Forelimb muscle (tissue), 1 donor: ENCODE measurements at places on chromosomes 11 and 22. TPM values are rescaled to one million over a fixed set of nuclear protein-coding genes. Genes with fewer than 3 reads are reported as not detected.

ZBTB16 gene
- 5.3 TPM for polyA plus RNA-seq

GNG3 gene
- 0.68 TPM for polyA plus RNA-seq

LRRC56 gene
- 7.3 TPM for polyA plus RNA-seq

NCAM1 gene
- polyA plus RNA-seq, result 132 TPM

CLMP gene
- polyA plus RNA-seq, result 12.0 TPM

KDM4D gene
- polyA plus RNA-seq, result 1.1 TPM

DNA sequence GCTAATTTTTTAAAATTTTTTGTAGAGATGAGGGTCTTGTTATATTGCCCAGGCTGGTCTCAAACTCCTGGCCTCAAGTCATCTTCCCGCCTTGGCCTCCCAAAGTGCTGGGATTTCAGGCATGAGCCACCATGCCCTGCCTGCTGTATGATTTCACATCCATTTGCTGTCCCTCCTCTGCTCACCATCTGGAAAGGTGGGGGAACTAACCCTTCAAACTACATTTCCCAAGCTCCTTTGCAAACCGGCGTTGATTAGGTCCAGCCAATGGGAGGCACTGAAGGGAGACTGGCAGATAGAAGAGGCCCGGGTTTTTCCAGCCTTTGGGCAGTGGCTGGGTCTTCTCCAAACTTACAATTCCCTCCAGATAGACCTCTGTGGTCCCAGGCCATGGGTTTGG lies 19.3 kb downstream of the RFPL1 start:
- DNase-seq, result no peak

- DNase-seq, result no peak
Observed at GRCh38 chr11:44221992-44222391, 87.9 kb downstream of the ALX4 start.

GRCh38 chr11:14634813-14635212 lies 8.8 kb upstream of the PDE3B start:
- no peak for DNase-seq

DNA sequence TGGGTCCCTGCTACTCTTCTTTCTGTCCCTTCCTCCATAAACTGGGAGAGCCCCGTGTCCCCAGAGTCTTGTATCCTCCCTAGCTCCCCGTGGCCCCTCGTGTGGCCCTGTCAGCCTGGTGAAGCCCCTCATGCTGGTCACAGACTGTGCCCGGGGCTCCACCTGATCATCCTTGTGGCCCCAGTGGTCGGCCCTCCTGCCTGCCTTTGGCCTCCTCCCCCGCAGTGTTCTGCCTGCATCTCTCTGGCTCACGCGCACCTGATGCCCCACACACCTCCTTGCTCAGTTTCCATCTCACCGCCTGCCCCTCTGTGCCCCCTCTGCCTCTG lies 1.2 kb upstream of the CABP2 start:
- no peak for DNase-seq

GRCh38 chr11:75740681-75741080 lies 23.0 kb downstream of the MOGAT2 start:
- DNase-seq, result no peak

DNA sequence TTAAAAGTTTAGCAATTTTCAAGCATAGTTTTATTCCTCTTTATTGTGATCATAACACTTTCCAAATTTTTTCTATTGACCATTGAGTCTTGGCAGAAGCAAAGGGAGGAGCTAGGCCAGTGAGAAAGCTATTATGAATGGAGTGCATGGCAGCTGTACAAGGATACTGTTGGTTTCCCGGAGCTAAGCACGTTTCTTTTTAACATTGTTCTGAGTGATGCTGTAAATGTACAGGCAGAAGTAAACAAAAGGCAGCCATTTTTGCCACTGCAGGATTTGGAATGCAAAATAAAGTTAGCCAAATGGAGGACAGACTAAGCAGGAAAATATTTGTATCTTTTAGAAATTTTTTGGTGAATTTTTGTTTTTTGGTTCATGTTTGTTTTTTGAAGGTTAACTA lies 16.2 kb downstream of the CBL start:
- DNase-seq, result no peak

GRCh38 chr11:34146411-34146810 lies 41.0 kb downstream of the NAT10 start:
- DNase-seq, result no peak

DNA sequence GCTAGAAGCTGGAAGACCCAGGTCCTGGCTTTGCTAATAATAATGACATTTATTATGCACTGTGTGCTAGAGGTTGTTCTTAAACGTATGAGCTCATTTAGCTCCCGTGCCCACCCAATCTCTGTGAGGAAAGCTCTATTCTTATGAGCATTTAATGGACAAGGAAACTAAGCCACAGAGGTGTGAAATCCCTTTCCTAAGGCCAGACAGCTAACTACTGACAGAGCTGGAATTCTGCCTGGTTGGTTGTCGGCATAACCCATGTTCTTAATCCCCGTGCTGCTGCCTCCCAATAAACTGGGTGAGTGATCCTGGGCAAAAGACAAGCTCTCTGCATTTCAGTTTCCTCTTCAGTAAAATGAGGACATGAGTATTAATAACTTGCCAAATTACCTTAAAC lies 49.4 kb downstream of the SNX19 start:
- DNase-seq, result no peak

DNA sequence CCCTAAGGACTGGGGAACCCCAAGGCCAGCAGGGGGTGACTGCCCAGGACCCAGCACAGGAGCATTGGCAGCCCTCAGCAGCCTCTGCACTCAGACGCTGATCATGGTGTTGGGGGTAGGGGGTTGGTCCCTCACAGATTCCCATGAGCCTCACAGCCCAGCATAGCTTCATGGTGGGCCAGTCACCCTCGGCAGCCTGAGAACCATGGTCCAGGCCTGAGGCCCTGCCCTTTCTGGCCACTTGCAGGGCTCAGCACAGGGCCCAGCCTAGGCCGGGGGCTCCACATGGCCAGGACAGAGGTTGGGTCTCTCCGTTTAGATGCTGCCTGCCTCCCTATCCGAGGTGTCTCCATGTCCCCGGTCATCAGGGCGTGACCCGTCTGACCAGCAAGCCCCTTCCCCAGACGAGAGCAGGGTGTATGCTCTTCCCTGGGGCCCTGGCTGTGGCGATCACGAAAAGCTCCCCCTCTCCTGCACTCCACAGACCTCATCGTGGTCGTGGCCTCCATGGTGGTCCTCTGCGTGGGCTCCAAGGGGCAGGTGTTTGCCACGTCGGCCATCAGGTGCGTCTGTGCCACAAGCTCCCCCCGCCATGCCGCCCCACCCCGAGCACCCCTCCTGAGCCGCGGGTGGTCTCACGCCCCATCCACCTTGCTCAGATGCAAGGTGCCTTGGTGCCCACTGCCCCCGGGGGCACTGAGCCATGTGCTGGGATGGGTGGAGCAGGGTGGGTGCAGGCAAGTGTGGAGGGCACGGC lies 126.2 kb downstream of the KCNQ1 start:
- DNase-seq, result no peak

DNA sequence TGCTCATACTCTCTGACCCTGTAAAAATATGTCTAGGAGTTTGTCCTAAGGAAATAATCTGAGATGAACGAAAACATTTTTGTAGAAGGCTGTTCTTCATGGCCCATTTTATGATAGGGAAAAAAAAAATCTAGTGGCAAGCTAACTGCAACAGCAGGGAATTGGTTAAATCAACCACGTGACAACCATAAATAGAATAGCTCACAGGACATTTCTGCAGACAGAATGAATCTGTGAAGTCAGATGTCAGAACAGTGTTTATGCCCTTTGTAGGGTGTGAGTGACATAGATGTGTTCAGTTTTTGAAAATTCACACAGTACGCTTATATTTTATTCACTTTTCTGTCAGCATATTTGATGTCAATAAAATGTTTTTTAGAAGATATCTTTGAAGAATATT lies 16.1 kb downstream of the ARHGAP1 start:
- no peak for DNase-seq
